T-helper 17 cell (primary cell): ENCODE measurements at places on chromosomes 1 and 21. TPM values are rescaled to one million over a fixed set of nuclear protein-coding genes. Genes with fewer than 3 reads are reported as not detected.

- DNase-seq: no peak
Measured at GRCh38 chr1:51726051-51726450, 109.2 kb downstream of the OSBPL9 start.

DNA sequence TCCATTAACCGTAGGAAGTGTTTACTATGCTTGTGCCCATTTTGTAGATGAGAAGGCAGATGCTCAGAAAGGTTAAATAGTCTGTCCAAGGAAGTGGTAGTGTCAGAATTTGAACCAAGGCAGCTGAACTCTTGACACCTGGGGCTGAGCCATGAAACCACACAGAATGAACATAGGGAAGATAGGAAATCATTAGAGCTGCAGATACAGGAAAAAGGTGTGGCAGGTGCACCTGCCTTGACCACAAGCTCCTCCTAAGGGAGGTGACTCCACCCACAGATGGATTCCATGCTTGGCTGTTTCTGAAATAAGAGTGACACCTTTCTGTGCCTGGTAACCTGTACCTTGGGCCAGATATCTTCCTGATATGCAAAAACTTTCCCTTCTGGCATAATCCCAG, 69.9 kb upstream of the IGSF21 start:
- DNase-seq: no peak

DNA sequence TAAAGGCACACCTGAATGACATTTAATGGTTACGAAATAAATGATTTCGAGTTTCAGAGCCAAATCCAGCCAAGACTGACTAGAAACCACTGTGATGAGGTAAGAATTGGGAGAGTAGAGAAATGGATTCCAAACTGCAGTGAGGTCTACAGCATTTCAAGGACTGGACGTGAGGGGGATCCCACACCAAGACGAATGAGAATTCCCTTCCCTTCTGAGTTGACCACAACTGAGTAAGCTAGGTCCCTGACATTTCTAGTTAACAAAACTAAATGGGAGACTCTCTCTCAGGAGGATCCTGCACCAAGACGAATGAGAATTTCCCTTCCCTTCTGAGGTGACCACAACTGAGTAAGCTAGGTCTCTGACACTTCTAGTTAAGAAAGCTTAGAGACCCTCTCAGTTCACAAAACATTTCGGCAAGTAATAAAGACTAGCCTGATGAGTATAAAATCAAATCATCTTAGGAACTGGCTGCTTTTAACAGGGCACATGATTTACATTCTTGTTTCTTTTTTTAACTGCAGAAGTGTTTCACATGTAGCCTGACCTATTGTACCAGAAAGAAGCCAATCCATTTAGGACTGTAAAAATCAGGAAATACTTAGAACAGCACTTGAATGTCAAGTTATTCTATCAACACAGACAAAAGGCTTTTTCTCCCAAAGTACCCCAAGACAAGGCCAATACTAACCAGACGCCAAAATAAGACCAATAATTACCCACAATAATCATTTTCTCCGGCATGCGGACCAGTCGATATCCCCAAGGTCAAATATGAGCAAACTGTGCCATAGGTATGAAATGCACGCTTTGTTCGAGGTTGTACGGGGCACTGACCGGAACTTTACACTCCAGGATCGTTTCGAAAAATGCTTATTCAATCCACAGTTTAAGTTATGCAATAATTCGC, 1.4 kb upstream of the SPATA1 start:
- DNase-seq: no peak

DNA sequence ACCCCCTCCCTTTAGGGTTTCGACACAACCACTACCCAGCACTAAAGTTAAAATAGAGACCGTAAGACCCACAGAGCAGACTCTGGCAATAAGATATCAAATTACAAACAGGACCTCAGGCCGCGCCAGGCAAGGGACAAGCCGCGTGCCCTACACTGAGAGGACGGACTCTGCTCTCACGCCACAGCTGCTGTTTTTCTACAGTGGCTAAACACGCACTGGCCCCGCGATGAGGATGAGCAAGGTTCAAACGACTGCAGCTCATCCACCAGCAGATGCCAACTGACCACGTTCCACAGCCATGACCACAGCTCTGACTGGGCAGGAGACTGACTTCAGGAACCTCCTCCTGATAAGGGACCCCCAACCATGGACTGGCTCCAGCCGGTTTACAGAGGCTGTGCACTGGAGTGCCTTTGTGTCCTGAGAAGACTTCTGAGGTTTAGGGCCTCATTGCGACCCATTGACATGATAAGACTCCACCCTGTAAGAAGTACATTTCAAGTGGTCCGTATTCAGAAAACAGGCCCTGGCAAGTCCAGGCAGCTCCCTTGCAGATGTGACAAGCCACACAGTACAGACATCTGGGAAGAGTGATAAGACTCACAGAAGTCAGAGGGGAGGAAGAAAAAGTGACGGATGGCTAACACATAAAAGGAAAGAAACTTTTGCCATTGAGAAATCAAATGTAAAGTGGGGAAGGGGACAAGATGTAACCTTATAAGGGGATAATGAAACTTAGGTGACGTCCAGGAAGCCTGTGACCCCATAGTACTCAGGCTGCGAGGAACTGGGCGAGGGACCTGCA, 1.5 kb upstream of the KRTAP10-6 start:
- DNase-seq: no peak

DNA sequence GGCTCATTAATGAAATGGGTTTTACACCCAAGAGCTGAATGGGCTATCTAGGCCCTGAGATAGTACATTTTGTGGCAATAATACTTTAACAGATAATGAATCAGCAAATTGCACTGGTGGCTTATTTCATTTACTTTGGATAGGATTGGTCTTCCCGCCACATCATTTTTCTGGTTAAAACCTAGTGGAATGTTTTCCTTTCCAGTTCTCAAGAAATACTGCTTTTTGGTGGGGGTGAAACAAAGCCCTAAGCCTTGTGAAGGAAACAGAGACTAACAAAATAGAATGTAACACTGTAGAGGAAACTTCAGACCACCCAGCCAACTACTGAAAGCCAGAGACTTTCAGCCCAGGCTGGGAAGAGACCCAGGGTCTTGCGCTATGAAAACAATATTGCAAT, 172.2 kb downstream of the HHIPL2 start:
- no peak for DNase-seq

DNA sequence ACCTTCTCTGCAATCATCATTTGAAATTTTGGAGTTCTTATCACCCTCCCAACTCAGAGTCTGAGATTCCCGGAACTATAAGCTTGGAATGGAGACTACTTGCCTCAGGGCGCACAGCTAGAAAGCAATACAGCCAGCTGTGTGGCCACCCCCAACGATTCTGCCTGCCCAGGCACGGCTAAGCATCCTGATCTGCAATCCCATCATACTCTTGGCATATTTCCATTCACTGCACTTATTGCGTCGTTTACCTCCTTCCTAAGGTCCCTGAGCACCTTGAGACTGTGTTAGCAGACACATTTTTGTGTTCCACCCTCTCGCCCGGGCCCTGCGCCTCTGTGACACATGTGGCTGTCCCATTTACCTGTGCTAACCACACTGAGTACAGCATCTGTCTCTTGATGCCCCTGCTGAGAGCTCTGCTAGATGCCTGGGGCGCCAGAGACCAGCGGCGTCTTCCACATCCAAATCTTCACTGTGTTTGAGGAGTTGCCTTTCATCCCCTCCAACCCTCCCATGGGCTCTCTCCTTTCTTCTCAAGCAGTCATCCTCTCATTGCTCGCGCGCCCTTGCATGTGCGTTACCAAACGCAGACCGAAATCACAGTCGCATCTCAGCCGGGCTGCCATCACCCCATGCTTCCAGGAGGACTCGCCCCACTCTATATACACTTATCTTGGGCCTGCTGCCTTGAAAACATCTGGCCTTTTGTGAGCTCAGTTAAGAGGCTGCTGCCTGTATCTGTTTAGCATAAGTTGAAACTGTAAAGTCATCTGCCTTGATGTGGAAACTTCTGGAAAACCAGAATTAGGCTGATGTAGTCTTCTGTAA, 3.5 kb upstream of the CLDN19 start:
- no peak for DNase-seq

DNA sequence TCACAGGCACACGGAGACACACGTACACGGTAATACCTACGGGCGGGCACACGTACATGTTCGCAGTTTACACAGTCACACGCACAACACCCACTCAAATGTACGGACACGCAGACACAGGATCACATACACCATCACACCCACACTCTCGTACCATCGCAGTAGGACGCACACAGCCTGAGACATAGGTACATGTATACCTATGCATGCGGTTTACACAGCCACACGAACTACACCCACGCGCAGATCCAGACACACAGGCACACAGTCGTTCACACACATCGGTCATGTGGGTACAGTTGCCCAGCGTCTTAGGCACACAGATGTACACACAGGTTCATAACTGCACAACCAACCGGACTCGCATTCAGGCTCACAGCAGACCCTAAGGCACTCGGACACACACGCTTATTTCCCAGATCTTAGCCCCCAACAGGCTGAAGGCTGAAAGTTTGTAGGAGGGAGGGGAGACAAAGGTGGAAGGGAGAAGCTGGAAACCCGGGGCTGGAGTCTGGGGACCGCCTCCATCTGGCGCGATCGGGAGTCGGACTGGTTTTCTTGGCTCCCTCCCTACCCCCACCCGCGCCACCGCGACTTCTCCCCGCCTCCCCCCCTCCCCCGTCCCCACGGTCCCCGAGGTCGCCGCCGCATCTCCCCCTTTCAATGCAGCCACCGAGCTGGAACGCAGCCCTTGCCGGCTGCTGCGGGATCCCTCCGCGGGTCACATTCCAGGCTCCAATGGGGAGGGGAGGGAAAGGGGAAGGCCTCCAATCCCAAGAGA, 51.9 kb upstream of the SYNC start:
- DNase-seq: no peak

GRCh38 chr1:235737751-235738150, 88.2 kb upstream of the GNG4 start:
- DNase-seq: no peak

DNA sequence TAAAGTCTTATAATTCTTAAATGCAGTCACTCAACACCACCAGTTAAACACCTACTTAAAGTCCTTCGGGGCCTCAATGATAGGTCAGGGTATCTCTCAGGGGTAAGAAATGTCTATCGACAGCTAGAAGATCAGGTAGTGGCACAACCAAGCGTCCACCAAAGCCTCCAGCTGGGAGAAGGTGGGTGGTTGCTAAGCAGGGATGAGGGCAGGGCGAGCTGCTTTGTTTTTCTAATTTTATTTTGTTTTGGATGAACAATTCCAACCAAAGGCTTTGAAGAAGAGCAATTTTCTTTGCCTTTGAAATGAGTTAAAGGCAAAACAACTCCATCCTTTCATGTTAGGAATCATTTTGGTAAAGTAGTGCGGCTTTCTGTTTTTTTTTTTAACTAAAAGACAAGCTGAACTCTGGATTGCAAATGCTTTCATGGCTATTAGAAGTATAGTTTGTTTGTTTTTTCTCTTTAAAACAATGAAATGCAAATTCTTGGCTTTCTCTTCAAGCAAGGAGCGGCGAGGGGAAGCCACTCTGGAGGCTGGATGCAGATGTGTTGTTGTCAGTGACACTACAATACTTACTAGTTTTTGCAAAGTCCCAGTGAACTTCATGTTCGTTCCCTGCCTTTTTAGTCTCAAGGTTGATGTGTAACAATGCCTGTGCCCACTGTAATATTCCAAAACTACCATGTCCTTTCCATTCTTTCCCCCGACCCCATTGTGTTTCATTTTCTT, 106.0 kb downstream of the MRPS6 start:
- no peak for DNase-seq

GRCh38 chr1:166282391-166283137, 115.8 kb upstream of the FAM78B start:
- no peak for DNase-seq

DNA sequence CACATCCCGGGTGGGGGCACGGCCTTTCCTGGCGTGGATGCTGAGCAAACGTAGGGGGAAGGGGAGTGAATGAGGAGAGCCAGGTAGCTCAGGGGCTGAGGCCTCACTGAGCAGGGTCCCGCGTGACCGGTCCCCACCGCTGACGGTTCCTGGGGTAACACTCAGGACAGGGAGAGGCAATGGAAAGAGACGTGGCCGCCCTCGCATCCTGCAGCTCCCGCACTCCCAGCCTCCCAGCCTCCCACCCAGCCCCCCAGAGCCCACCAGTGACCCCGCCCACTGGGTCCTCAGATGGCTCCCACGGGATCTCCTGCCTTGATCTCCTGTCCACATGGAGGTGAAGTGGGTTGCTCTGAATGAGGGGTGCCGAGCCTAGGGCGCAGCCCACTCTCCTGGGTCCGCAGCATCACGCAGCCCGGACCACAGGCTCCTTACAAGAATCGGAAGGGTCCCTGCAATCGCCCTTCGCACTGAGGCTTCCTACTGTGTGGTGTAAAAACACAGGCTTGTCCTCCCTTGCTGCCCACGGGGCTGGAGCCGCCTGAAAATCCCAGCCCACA, 2.4 kb downstream of the TSPEAR start:
- no peak for DNase-seq

- DNase-seq: no peak
Measured at GRCh38 chr1:39103328-39104157, 77.4 kb downstream of the NDUFS5 start.

DNA sequence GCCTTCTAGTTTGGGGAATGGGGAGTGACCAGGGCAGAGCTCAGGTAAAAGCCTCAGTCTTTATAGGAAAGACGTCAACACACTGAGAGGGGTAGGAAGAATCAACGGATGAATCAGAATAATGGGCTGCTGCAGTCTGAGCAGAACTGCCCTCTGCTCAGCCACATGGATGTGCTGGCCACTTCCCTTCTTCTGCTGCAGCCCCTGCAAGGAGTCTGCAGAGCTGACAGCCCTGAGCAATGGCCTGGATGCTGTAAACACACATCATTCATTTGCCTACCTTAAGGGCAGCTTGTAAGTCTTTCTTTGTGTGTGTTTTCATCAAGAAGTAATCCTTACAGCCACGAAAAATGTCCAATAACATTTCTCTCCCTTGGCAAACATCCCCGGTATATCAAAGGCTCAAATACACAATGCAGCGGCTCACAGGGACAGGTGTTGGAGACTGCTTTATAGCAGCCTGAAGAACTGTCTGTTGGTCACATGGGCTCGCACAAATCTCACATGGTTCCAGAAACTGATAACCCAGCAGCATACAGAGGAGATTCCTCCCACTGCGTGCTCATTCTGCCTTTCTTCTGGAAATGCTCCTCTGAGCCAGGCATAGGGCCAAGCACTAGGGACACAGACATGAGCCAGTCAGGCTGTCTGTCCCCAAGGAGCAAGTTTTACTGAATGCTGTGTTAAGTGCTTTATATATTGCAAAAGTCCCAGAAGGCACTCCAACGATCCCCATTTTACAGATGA, 110.1 kb downstream of the HMGB4 start:
- no peak for DNase-seq

GRCh38 chr21:17903029-17903806, 84.1 kb upstream of the C21orf91 start:
- no peak for DNase-seq

DNA sequence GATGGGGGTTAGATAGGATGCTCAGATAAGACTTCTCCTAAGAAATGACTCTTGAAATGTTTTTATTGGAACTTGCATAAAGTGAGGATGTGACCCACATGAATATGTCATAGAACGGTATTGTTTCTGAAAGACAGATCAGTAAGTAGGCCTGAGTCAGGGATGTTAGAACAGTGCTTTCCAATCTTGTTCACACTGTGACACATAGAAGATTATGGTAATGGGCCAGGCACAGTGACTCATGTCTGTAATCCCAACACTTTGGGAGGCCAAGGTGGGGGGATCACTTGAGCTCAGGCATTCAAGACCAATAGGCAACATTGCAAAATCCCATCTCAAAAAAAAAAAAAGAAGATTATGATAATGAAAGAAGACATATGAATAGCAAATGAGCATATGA, 32.9 kb downstream of the FMO4 start:
- DNase-seq: no peak

The MPZ gene
- total RNA-seq: 2.9 TPM

The NSL1 gene
- total RNA-seq: 18.6 TPM

The ANGPTL7 gene
- total RNA-seq: not detected

The ST6GALNAC3 gene
- total RNA-seq: not detected

The DNAH14 gene
- total RNA-seq: 1.1 TPM

The FAM72B gene
- 0.35 TPM for total RNA-seq
